A673 (cell line): ENCODE measurements at places on chromosomes 4 and X. TPM values are rescaled to one million over a fixed set of nuclear protein-coding genes. Genes with fewer than 3 reads are reported as not detected.
A peak's percentile ranks its signal among the peaks of the same experiment; 100 is the strongest.

DNA sequence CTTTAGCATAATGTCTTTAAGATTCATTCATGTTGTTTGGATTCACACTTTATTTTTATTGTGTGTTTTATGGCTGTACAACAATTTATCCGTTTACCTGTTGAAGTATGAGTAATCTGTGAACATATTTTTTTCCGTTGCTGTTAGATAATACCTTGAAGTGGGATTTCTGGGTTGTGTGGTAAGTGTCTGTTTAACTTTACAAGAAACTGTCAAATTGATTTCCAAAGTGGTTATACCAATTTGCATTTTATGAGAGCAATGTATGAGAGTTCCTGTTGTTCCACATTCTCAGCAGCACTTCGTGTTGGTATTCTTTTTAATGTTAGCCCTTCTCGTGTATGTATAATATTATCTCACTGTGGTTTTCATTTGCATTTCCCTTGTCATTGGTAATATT is 53.6 kb downstream of the USP53 start:
- no peaks in the 10 kb centered on the region for H3K27me3 ChIP-seq
- no peak overlapping the region for H3K4me3 ChIP-seq
- H3K36me3 ChIP-seq = peaks cover 5% of the 10 kb centered on the region
- no peaks in the 10 kb centered on the region for H3K4me1 ChIP-seq
- no peak overlapping the region for H3K27ac ChIP-seq

- H3K27ac ChIP-seq = no peak overlapping the region
- H3K36me3 ChIP-seq = no peaks in the 10 kb centered on the region
Observed at GRCh38 chr4:38829237-38829636, 24.6 kb upstream of the TLR1 start.

GRCh38 chr4:71550220-71551165 is 211.7 kb downstream of the SLC4A4 start:
- no peak overlapping the region for H3K4me3 ChIP-seq
- no peaks in the 10 kb centered on the region for H3K4me1 ChIP-seq
- no peaks in the 10 kb centered on the region for H3K36me3 ChIP-seq
- no peaks in the 10 kb centered on the region for H3K27me3 ChIP-seq
- no peak overlapping the region for H3K27ac ChIP-seq

- no peak overlapping the region for H3K4me3 ChIP-seq
- no peak for DNase-seq
- H3K4me1 ChIP-seq = no peaks in the 10 kb centered on the region
- no peaks in the 10 kb centered on the region for H3K36me3 ChIP-seq
Observed at GRCh38 chr4:90990284-90990683, 863.1 kb downstream of the CCSER1 start.

GRCh38 chr4:101037249-101037648 is 310.1 kb downstream of the PPP3CA start:
- no peak for DNase-seq
- no peaks in the 10 kb centered on the region for H3K27me3 ChIP-seq
- H3K4me3 ChIP-seq = no peak overlapping the region
- H3K27ac ChIP-seq = no peak overlapping the region
- H3K4me1 ChIP-seq = peaks cover 48% of the 10 kb centered on the region

DNA sequence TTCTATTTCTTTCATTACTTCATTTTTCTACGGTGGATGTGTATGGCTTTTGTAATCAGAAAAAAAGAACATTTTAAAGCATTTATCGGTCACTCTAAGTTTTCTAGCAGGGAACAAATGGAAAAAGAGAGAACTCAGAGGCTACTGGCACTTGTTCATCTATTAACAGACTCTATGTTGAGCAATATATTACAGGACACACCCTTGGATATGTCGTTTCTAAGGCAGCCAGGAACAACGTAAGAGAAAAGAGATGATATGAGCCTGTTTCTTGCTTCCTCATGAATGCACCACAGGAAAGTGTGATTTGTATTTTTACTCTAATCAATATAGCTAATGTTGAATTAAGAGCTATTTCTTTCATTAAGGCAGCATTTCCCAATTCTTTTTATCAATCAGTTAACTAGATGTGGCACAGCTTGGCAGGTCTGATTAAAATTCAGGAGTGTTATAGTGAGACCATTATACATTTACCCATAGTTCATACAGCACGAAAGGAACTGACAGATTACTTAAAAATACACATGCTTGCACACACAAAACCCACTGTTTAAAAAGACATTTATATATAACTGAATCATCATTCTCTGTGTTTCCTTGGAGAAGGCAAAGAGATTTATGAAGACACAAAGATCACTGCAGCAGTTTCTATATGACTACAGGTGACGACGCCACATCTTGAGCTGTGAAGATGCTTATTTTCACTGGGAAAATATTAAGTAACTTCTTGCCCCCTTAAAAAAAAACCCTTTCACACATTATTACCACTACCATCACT is 13.0 kb downstream of the RAB9B start:
- no peak overlapping the region for H3K27ac ChIP-seq
- no peak for DNase-seq
- H3K4me1 ChIP-seq = no peaks in the 10 kb centered on the region
- H3K36me3 ChIP-seq = no peaks in the 10 kb centered on the region
- no peak overlapping the region for H3K4me3 ChIP-seq

DNA sequence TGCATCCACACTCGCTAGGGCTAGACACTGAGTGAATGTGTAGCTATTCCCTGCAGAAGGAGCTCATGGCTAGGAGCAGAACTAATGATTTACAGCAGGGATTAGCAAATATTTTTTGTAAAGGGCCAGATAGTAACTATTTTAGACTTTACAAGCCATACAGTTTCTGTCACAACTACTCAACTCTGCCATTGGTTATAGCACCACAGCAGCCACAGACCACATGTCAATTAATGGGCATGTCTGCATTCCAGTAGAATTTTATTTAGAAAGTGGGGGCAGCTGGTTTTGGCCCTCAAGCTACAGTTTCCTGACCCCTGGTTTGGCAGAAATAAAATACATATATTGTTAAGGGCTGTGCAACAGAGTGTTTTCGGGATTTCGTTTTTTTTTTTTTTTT is 192.6 kb downstream of the FRMPD4 start:
- no peaks in the 10 kb centered on the region for H3K36me3 ChIP-seq
- H3K27ac ChIP-seq = no peak overlapping the region
- DNase-seq = no peak
- no peaks in the 10 kb centered on the region for H3K27me3 ChIP-seq
- H3K4me3 ChIP-seq = no peak overlapping the region

DNA sequence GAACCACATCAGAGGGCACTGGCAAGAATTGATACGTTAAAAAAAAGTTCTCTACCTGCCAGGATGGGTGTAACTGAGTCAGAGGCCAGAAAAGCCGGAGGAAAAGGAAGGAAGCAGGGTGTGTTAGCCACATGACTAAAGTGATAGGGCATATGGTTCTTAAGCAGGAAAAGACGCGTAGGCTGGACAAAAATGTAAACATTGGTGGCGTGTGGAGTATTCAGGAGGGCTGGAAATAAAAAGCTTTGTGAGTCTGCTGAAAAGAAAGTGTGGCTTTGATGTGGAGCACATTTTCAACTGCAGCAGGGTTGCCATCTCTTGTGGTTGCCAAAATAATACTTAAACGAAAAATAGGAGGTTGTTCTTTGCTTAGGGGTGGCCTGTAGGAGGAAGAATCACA is 186.5 kb upstream of the RPL34 start:
- H3K4me1 ChIP-seq = no peaks in the 10 kb centered on the region
- no peak overlapping the region for H3K4me3 ChIP-seq
- H3K27ac ChIP-seq = no peak overlapping the region
- H3K27me3 ChIP-seq = no peaks in the 10 kb centered on the region

DNA sequence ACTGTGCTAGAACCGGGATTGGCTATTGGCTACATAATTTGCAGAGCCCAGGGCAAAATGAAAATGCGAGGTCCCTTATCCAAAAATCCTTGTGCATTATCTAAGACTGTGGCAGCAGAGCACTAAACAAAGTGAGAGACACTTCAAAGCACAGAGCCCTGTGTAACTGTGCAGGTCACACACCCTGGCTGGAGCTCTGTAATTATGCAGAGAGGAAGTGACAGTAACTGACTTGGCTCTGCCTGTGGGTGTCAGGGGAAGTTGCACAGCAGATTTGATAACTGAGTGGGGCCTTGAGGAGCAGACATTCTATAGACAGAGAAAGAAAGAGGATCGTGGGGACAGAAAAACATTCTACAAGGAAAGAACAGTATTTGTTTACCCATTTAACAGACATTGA is 173.5 kb upstream of the FMR1 start:
- H3K27ac ChIP-seq = no peak overlapping the region
- no peaks in the 10 kb centered on the region for H3K36me3 ChIP-seq
- no peak for DNase-seq

DNA sequence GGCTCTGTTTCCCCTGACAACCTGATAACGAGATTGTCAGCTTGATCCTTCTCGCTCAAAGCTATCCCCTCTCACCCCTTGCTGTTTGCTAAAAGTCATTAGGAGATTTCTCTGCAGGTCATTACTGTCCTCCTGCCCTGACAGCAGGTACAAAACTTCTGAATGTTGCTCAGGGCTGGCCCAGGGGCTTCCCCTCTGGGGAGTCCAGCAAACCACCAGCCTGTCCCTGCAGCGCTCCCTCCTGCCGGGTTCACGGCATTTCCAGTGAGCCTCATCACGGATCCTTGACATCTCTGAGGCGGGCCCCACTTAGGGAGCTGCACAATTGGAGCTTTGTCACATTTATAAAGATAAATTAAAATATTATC is 5.2 kb upstream of the SORCS2 start:
- DNase-seq = no peak
- H3K4me3 ChIP-seq = no peak overlapping the region
- no peak overlapping the region for H3K27ac ChIP-seq

Gene MAGEA9B
- total RNA-seq = not detected in 2 replicates

- DNase-seq = peak; percentile 46
- peak overlapping the region; percentile 65 for H3K27ac ChIP-seq
- no peaks in the 10 kb centered on the region for H3K27me3 ChIP-seq
Observed at GRCh38 chrX:154002215-154002719, 17.4 kb downstream of the IRAK1 start.

- DNase-seq = peak; percentile 36
- H3K4me3 ChIP-seq = no peak overlapping the region
- no peaks in the 10 kb centered on the region for H3K4me1 ChIP-seq
- H3K27me3 ChIP-seq = peaks cover 32% of the 10 kb centered on the region
- no peak overlapping the region for H3K27ac ChIP-seq
- H3K36me3 ChIP-seq = no peaks in the 10 kb centered on the region
Observed at GRCh38 chr4:146073517-146073916, 102.0 kb upstream of the LSM6 start.

Gene CYSLTR1
- 2.1 TPM in 2 replicates for total RNA-seq

Gene AREG
- not detected in 2 replicates for total RNA-seq

- peak overlapping the region; percentile 71 for H3K4me3 ChIP-seq
- DNase-seq = no peak
- H3K36me3 ChIP-seq = no peaks in the 10 kb centered on the region
Observed at GRCh38 chrX:386239-386767, 404 bp downstream of the PPP2R3B start.

DNA sequence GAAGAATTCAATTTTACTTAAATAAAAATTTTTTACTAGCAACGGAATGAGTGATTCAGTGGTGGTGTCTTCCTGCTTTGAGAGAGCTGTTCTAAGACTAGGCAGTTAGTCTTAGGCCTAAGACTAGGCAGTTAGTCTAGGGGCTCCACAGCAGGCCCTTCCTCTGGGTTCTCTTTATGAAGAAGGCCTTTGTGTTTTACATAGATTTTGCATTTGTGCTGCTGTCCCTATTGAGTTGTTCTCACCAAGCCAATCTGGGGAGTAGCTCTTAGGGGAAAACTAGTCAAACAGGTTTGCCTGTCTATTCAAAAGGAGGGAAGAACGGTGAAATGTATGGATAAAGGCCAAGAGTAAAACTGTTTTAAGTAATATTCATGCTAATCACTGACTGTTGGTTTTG is 7.6 kb downstream of the UGT8 start:
- no peak overlapping the region for H3K4me3 ChIP-seq
- H3K27ac ChIP-seq = no peak overlapping the region
- H3K4me1 ChIP-seq = no peaks in the 10 kb centered on the region
- peaks cover 2% of the 10 kb centered on the region for H3K27me3 ChIP-seq
- no peaks in the 10 kb centered on the region for H3K36me3 ChIP-seq

Gene VEGFD
- 0.62 and 0.90 TPM in 2 replicates for total RNA-seq

GRCh38 chr4:4247696-4248028 is 361 bp downstream of the TMEM128 start:
- H3K4me3 ChIP-seq = peak overlapping the region; percentile 87
- no peaks in the 10 kb centered on the region for H3K27me3 ChIP-seq
- peaks cover 4% of the 10 kb centered on the region for H3K4me1 ChIP-seq
- no peak for DNase-seq
- peaks cover 16% of the 10 kb centered on the region for H3K36me3 ChIP-seq
- H3K27ac ChIP-seq = peak overlapping the region; percentile 92

GRCh38 chr4:117434424-117434823 is 349.0 kb upstream of the TRAM1L1 start:
- no peaks in the 10 kb centered on the region for H3K27me3 ChIP-seq
- no peak overlapping the region for H3K4me3 ChIP-seq
- H3K27ac ChIP-seq = no peak overlapping the region
- DNase-seq = no peak

Gene ADAM29
- not detected in 2 replicates for total RNA-seq

Gene MXRA5
- total RNA-seq = not detected in 2 replicates

GRCh38 chr4:126071346-126072333 is 756.9 kb downstream of the FAT4 start:
- H3K27ac ChIP-seq = no peak overlapping the region
- DNase-seq = no peak
- H3K4me3 ChIP-seq = no peak overlapping the region
- H3K4me1 ChIP-seq = no peaks in the 10 kb centered on the region
- no peaks in the 10 kb centered on the region for H3K36me3 ChIP-seq
- H3K27me3 ChIP-seq = no peaks in the 10 kb centered on the region

Gene SPANXN3
- total RNA-seq = not detected in 2 replicates

Gene SLC4A4
- 0.87 and 1.2 TPM in 2 replicates for total RNA-seq

- H3K36me3 ChIP-seq = no peaks in the 10 kb centered on the region
- DNase-seq = no peak
- H3K4me1 ChIP-seq = no peaks in the 10 kb centered on the region
- no peak overlapping the region for H3K4me3 ChIP-seq
Observed at GRCh38 chr4:75054078-75054477, 121.2 kb downstream of the PARM1 start.

DNA sequence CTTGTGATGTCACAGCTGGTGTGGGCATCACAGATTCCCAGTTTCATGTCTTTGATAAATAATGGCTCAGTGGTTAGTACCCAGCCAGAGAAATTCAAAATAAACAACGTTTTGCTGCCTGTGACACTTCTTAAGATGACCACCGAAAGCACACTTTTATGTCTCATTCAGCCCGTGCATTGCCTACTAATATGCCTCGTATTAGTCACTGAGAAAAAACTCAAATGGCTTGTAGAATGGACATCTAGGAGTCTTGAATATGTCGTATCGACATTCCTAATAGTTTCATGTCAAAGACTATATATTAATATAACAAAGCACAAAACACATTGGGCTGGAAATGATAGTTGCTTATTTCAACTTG is 103.9 kb upstream of the FAT1 start:
- no peaks in the 10 kb centered on the region for H3K36me3 ChIP-seq
- no peak for DNase-seq
- peaks cover 4% of the 10 kb centered on the region for H3K4me1 ChIP-seq
- no peak overlapping the region for H3K27ac ChIP-seq
- H3K27me3 ChIP-seq = no peaks in the 10 kb centered on the region
